Muscle of leg (tissue), 16 donors: ENCODE measurements at places on chromosomes 4 and X. TPM values are rescaled to one million over a fixed set of nuclear protein-coding genes. Genes with fewer than 3 reads are reported as not detected.

- no peak for DNase-seq
Observed at GRCh38 chrX:142978130-142978684, 47.5 kb upstream of the SPANXN4 start.

DNA sequence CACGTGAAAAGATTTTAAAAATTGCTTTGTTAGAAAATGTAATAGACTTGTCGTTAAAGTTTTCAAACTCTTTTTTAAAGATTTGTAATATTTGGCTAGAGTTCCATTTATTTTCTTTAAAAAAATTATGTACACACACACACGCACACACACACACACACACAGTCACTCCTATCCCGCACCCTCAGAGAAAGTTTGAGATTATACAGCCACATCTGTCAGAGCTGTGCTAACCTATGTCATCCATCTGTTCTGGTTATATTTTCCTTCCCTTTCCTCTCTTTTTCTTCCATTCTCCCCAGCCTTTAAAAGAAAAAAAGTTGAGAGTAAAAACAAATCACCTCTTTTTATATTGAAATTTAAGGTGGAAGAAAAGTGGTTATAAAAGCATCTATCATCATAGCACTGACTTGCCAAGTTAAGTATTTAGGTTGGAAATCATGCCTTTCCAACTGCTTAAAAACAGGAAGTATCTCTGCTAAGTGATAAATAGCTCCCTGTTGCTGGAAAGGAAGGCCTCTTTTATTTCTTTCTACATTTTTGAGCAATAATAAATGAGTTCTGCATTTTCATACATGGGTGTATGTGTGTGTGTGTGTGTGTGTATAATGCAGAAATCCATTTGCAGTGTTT, 163.3 kb upstream of the SPRY1 start:
- DNase-seq: peak; percentile 55

DNA sequence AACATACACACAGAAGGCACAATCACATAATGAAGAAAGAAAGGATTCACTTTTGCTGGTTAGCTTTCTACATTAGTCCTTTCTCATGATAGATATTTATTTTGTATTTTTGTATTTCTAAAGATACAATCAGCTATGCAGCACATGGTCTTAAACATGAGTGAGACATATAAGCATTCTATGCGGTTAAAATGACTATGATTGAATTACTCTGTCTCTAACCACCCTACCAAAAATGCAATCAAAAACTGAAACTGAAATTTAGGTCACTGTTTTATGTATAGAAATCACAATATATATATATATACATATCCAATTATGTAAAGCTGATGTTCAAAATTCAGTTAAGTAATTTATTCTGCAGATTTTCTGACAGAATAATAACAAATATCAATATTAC, 21.9 kb downstream of the CXXC4 start:
- DNase-seq: no peak

DNA sequence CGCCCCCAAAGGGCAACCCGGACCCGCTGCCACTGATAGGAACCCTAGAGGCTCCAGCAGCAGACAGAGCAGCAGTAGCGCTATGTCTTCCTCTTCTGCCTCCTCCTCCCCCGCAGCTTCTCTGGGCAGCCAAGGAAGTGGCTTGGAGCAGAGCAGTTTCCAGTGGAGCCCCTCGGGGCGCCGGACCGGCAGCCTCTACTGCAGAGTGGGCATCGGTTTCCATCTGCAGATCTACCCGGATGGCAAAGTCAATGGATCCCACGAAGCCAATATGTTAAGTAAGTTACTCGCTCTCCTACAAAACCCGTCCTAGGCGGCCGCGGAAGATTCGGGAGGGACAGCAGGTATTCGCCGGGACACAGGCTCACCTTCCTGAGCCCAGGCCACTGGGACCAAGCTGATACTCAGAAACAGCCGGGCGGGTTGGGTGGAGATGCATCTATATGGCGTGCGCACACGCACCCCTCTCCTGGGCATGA, 477 bp downstream of the FGF5 start:
- peak; percentile 28 for DNase-seq

- DNase-seq: peak; percentile 89
Observed at GRCh38 chr4:138090150-138090917, 151.8 kb downstream of the SLC7A11 start.

GRCh38 chrX:40960041-40960440, 125.2 kb upstream of the USP9X start:
- no peak for DNase-seq

- DNase-seq: peak; percentile 97
Observed at GRCh38 chr4:128516301-128516969, 228.8 kb upstream of the PGRMC2 start.

GRCh38 chr4:68693325-68694075, 23.0 kb upstream of the UGT2B15 start:
- no peak for DNase-seq

GRCh38 chr4:9971711-9972110, 49.6 kb downstream of the SLC2A9 start:
- DNase-seq: no peak

DNA sequence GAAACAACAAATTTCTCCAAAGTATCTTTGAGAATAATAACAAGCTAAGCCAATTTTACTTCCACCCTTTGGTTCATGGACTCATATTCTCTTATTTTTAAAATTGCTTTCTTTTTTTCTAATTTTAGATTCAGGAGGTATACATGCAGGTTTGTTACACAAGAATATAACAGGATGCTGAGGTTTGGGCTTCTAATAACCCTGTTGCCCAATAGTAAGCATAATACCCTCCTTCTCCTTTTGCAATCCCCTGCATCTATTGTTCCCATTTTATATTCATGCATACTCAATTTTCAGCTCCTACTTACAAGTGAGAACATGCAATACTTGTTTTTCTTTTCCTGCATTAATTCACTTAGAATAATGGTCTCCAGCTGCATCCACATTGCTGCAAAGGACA, 202.3 kb upstream of the FSTL5 start:
- no peak for DNase-seq

Gene BDH2
- 43.0 TPM for polyA plus RNA-seq

Gene VGLL1
- not detected for polyA plus RNA-seq

Gene LANCL3
- polyA plus RNA-seq: 0.21 TPM

Gene OPHN1
- 12.7 TPM for polyA plus RNA-seq

Gene RPGR
- 7.5 TPM for polyA plus RNA-seq

Gene FAM149A
- 8.4 TPM for polyA plus RNA-seq

Gene ATP2B3
- polyA plus RNA-seq: 0.39 TPM

Gene NWD2
- polyA plus RNA-seq: 0.29 TPM

Gene SLC10A4
- polyA plus RNA-seq: 0.87 TPM

Gene SPATA4
- 0.56 TPM for polyA plus RNA-seq

Gene CLDN2
- polyA plus RNA-seq: 2.3 TPM
